Prostate gland (tissue), 2 donors: ENCODE measurements at places on chromosomes 16 and 17. TPM values are rescaled to one million over a fixed set of nuclear protein-coding genes. Genes with fewer than 3 reads are reported as not detected.

Gene TCAP
- 44.3 TPM for total RNA-seq

Gene PYDC1
- total RNA-seq = not detected

Gene ZNHIT3
- 29.1 TPM for total RNA-seq

Gene NHLRC4
- total RNA-seq = 6.2 TPM

Gene C16orf89
- 6.6 TPM for total RNA-seq

Gene ITGB4
- total RNA-seq = 105 TPM

Gene KRT40
- total RNA-seq = not detected

Gene THRA
- 79.8 TPM for total RNA-seq

Gene TMEM235
- not detected for total RNA-seq
